IPS DF 6.9 (cell line): ENCODE measurements at places on chromosomes 1 and 21.

- DNase-seq: no peak
These were observed 32.5 kb downstream of the IQGAP3 start for GRCh38 chr1:156539818-156540355.

- DNase-seq: no peak
These were observed 57.1 kb downstream of the SLC27A3 start for GRCh38 chr1:153832293-153832692.

- no peak for DNase-seq
These were observed 67.4 kb upstream of the TRAPPC10 start for GRCh38 chr21:43944757-43945156.

- no peak for DNase-seq
These were observed 217.4 kb upstream of the RUNX1 start for GRCh38 chr21:35266546-35266945.

GRCh38 chr21:22855581-22855980, 1857.4 kb downstream of the NCAM2 start:
- no peak for DNase-seq

- no peak for DNase-seq
These were observed 6.3 kb upstream of the TNNT2 start for GRCh38 chr1:201383647-201384405.

DNA sequence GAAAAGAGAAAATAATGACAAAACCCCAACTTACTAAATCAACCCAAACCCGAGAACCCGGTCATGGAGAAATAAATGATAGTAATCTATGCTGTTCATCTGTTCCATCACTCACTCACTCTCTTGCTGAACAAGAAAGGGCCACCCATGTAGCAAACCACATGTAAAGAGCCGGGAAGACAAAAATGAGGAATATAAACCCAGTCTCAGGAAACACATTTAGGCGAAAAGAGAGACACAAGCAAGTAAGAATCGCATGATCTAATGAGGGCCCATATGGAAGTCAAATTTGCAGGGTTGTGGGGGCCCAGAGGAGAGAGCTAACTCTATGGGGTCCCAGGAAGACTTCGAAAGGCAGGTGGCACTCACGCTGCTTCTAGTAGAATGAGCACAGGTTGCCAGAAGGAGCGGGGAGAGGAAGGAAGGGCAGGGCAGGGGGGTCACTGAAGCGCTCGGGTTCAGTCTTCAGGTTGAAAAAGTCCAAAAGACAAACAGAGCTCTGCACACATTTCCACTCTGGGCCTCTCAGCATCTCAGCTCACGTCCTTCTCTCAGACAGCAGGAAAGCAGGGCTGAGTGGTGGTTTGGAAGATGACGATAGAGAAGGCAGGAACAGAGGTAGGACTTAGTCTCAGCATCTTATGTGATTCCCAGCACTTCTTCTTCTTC, 142.9 kb upstream of the KRTAP19-8 start:
- DNase-seq: no peak
